ENCODE measurements at places on chromosomes 2 and 18.
A peak's percentile ranks its signal among the peaks of the same experiment; 100 is the strongest.

DNA sequence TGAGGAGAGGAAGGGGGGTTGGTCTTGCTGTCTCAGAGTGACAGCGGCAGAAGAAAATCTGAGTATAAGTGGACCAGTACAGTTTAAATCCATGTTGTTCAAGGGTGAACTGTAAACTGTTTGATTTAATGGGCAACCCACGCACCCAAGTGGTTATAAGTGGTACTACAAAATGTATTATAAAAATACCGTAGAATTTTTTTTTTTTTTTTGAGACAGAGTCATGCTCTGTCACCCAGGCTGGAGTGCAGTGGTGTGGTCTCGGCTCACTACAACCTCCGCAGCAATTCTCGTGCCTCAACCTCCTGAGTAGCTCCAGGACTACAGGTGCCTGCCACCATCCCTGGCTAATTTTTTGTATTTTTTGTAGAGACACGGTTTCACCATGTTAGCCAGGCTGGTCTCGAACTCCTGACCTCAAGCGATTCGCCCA is 2.1 kb upstream of the CHCHD5 start:
- DNase-seq = peak; percentile 80

DNA sequence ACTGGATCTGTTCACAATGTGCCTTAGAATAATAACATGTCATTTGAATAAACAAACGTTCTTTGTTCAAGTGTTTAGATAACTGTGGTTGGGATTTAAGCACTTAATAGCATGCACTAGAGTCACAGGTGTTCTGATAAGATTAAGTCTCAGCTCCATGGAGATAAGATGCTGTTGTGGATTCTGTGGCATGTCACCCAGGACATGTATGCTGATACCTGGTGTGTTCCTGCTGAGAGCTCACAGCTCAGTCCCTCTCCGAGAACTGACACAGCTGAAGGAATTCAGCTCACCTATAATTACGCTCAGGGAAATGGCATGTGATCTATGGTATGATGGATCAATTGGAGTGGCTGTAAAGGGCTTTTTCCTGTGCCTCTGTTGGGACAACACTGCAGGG is 75.4 kb upstream of the ST6GAL2 start:
- peak; percentile 50 for DNase-seq

- no peak for DNase-seq
Measured at GRCh38 chr18:13302457-13303225, 84.1 kb downstream of the LDLRAD4 start.

- DNase-seq = no peak
Measured at GRCh38 chr18:70028734-70029133, 81.1 kb upstream of the CD226 start.

DNA sequence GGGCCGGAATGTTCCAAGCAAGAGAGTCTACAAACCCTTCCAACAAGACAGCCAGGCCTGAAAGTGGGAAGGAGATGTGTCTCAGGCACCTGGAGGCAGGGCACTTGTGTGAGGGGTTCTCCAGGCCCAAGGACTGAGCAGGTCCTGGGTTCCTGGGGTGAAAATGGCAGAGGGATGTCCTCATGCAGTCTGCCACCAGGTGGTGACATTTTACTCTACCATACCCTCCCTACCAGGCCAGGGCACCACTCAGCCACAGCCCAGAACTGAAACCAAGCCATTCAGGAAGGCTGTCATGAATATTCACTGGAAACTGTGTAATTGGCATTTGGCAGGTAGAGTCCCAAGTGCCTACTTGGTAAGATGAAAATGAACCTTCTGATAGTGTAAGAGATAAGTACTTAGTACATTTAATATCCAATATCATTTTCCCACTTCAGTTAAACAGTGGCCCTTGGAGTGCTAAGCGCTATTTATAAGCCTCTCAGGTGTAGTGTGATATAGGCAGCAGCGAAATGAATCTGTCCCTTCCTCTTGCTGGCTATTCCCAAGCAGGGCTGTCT is 185.1 kb downstream of the MYO5B start:
- DNase-seq = peak; percentile 59

- DNase-seq = no peak
Measured at GRCh38 chr18:46243095-46243494, 138.9 kb downstream of the HAUS1 start.

- DNase-seq = peak; percentile 81
Measured at GRCh38 chr2:177282181-177282641, 17.7 kb upstream of the NFE2L2 start.

DNA sequence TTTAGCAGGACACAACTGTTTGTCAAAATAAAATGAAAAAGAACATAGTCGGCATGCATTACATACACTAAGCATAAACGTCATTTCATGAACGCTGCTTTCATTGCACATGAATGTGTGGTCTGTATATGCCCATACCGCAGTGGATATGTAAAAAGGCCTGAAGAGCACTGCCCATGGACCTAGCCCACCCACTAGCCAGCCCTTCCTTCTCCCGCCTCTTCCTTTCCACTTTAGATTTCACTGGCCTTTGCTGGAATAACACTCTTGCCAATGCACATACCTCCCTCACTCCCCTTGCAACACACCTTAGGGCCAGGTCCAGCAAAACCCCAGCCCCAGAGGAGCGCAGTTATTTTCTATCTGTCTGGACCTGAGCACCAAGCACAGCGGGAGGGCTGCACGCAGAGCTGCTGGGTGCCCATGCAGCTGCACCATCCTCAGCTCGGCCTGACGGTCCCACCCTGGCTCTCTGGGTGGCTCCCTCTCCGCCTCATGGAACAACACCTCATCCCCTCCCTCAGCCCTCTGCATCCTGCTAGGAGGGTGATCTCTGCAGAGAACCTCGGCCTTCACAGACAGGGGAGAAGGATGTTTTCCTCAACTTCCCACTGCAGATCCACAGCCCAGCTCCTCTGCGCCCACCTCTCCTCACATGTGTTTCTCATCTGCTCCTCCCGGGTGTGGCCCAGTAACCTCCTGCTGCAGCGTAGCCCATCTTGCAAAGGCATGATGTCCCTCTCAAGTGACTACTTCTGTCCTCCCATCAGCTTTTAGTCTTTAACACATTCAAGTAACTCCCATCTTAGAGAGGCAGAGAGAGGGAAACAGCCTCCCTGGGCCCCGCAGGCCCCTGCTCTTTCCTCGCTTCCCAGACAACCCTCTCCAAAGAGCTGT is 72.7 kb downstream of the FBXO15 start:
- no peak for DNase-seq

DNA sequence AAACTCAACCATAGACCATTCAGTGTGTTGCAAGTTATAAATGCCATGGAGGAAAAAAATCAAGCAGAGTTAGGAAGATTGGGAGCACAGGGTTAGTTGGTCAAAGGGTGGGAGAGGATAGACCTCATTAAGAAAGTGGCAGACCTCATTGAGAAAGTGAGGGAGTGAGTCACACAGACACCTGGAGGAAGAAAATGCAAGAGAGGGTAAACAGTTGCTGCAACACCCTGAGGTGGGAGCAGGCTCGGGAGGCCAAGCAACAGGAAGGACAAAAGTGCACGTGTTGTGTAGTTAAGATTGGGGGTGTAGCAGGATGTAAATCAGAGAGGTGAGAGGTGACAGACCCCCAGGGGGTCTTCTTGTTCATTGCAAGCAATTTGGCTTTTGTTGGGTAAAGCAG is 6.4 kb downstream of the IL1RL1 start:
- DNase-seq = no peak

- no peak for DNase-seq
Measured at GRCh38 chr2:181095486-181095885, 115.1 kb downstream of the UBE2E3 start.

DNA sequence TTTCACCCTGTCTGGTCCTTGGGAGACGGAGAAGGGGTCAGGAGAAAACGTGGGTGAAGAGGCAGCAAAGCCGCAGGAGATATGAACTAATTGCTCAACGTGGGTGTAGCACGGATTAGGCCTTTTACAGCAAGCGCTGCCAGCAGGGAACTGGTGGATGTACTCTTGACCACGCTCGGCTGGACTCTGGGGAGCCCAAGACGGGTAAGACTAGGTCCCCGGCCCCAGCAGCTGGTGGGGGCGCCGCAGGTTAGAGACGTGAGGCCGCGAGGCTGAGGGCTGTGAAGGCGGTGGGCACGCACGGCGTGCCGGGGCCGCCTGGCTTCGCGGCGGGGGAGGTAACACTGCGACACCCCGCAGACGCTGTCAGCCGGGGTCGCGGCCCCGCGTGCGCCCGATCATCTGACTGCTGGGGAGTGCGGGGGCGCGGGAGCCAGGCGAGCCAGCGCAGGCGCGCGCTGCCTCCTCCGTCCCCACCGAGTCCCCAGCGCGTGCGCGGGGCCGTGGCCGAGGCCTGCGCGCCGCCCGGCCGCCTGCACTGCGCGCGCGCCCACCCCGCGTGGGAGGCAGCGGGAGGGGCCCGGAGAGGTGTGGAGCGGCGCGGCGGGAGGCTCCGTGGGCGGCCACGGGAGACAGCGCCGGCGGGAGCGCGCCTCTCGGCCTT is at the start of gene CLIP4:
Gene CLIP4 (plus strand): TSS at position 470 of the 664 bp plus-strand sequence. CDS start 5,974 bp downstream, outside the sequence.
- peak; percentile 76 for DNase-seq

- no peak for DNase-seq
Measured at GRCh38 chr2:100641125-100641435, 78.3 kb downstream of the PDCL3 start.
